ENCODE measurements at places on chromosomes 7 and 10. TPM values are rescaled to one million over a fixed set of nuclear protein-coding genes. Genes with fewer than 3 reads are reported as not detected.

DNA sequence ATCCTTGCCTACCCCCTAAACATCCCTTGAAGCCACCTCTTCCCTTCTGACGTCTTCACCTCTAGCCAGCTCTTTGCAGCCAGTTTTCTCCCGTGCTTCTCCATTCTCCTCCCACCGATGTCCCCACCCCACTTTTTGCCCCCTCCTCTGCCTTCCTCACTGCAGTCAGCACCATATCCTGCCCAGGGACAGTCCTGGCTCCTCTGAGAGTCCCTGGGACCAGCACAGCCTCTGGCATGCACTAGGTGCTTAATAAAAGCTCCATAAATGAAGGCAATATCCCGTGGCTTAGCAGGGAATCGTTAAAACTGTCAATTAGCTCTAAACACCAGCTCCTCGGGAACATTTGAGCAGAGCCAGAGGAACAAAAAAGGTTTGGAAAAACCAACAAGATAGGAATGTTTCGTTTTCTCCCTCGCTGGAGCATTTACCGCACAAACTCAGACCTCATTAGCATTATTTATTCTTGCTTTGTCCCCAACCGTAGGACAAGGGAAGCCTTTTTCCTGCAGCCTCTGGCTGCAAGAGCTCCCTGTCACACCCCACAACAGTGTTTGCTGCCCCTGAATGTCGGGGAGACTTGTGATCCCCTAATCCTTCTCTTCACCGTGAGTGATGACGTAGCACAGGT, 16.1 kb downstream of the MYL10 start:
- no peak for DNase-seq

- no peak for DNase-seq
These were observed 116.0 kb upstream of the HABP2 start for GRCh38 chr10:113436851-113437250.

DNA sequence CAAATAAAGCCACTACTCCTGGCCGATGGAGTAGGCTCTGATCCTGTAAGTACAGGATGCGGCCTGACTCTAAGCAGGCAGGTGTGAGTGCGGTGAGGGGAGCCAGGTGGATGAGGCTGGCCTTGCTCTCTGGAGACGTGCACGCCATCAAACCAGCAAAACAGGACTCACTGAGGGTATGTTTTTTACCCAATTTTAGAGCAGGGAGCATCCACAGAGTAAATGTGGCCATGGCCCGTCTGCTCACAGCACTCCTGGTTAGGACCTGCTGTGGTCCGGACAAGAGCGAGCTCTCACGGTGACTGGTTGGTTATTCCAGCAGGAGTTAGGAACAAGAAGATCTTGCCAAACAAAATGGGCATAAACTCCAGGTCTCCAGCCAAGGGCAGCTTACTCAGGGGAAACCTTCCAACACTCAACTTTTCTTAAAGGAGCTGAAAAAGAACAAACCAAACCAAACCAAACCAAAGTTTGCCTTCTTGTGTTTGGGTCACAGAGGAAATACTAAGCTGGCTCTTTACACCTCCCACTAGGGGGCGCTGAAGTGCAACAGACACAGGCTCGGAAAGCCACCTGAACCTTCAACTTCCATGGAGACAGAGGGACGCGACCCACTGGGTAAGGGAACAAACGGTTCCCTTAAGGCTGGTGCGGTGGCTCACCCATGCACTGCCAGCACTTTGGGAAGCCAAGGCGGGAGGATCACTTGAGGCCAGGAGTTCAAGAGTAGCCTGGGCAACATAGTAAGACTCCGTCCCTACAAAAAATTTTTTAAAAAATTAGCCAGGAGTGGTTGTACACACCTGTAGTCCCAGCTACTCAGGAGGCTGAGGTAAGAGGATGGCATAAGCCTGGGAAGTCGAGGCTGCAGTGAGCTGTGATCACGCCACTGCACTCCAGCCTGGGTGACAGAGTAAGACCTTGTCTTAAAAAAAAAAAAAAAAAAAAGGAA, 122.4 kb downstream of the CLEC2L start:
- DNase-seq, result peak; percentile 89

DNA sequence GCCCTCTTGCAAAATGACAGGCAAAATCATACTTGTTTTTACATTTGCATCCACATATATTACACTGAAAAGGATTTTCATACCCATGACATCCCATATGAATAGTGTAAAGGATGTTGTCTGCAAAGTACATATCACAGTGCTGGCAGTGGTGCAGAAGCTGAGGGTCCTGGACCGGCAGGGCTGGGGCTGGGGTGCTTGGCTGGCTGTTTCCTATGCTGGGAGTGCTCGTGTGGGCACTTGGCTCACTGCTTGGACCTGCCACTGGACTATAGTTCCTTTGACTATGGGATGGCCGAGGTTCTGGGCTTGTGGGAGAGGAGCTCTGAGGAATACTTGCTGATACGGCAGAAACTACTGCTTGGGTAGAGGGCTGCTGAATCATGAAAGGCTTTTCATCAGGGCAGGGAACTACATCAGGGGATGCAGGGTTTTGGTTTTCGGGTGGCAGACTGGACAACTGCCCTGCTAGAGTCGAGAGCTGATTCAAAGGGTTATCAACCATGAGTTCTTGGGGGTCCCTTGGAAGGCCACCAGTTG, 13.7 kb downstream of the PSTK start:
- DNase-seq, result no peak

DNA sequence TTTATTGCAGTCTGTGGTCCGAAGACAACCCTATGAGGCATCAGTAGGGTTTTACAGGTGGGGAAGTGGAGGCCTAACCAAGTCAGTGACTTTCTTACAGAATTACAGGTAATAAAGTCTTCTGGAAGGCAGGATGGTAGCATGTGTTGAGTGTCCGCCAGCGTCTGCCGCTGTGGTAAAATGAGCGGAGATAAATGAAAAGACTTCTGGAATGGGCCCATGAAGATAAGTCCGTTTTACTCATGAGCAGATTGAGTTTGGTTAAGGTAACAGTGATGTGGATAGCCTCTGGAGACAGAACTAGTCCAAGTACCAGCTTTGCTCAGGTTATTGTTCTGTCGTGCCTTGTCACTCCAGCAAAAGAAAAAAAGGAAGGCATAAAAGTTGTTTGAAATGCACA, 966 bp downstream of the FBH1 start:
- DNase-seq, result no peak

DNA sequence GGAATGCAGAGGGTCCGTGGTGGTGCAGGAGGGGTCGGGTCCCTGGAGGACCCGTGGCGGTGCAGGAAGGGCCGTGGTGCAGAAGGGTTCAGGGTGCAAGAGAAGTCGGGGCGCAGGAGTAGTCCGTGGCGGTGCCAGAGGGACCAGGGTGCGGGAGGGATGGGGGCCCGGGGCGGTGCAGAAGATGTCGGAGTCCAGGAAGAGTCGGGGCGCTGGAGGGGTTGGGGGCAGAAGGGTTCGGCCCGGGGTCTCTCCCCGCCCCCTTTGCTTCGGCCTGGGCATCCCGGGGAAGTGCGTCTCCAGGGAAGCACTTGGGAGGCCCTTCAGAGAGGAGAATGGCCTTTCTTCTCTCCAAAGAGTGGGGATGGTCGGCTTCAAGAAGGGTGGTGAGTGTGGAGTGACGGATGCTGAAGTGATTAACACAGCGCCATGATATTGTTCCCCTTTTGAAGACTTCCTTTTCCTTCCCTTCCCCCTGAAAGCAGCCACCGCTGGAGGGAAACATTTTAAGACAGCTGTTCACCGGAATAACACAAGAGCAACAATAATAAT, 997 bp downstream of the WDR37 start:
- DNase-seq, result no peak

DNA sequence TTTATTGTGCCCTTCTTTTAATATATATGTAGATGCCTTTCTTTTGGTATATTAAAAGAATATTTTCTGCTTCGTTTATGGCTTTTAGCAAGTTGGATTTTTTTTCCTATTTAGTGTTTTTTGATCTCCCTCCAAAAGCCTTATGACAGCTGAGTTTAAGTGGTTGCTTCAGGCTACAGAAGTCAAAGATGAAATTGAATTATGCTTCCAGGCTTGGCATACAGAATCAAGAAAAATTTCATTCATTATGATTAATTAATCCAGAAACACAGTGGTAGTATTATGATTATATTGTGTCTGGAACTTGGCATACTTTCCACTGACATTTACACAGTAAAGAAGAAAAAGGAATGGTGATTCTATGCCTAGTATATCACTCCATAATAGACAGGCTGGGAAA, 63.8 kb upstream of the SEM1 start:
- no peak for DNase-seq

DNA sequence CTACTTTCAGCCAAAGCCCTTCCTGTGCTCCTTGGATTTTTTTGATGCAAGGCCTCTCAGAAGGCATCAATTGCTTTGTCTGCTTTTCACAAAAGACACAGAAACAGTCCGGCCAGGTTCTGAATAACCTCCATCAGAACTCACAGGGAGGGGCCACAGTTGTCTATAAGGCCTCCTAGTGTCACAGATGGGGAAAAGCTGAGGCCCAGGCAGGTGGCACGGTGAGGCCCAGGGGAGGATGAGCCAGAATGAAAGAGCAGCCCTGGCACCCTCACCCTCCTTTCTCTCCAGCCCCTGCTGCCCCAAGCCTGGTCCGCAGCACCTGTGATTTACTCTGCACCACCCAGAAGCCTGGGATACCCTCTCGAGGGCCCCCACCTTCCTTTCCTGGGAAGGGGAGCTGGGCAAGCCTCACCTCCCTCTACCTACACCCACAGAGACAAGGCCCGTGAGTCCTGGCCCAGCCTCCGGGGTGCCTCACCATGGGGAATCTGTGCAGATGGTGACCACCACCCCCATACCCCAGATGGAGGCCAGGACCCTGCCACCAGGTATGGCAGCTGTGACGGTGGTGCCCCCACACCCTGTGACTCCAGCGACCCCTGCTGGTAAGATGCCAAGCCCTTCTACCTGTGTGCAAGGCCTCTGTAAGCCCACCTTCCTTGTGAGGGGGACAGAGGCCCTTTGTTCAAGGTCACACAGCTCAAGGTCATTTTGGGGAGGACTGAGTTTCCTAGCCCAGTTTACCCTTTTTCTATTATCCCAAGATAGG, 26.2 kb upstream of the ZNF467 start:
- DNase-seq, result peak; percentile 56

DNA sequence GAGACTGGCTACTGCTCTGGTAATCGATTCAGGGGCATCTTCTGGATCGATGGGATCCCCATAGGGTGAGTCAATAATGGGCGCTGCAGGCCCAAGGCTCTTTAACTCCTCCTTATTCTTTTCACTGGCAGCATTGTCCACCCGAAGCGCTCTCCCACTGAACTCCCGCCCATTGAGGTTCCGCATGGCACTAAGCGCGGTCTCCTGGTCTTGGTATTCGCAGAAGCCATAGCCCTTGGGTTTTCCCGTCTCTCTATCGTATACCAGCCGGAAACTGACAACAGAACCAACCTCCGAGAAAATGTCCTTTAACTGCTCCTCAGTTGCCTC, 285 bp downstream of the CSTF2T start:
- no peak for DNase-seq

DNA sequence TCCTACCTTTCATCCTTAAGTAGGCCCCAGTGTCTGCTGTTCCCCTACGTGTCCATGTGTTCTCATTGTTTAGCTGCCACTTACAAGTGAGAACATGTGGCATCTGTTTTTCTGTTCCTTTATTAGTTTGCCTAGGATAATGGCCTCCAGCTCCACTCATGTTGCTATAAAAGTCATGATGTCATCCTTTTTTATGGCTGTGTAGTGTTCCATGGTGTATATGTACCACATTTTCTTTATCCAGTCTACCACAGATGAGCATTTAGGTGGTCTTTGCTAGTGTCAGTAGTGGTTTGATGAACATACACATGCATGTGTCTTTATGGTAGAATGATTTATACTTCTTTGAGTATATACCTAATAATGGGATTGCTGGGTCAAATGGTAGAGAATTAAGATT, 146.2 kb upstream of the SLC26A5 start:
- no peak for DNase-seq

GRCh38 chr10:103712898-103713498, 142.4 kb downstream of the SH3PXD2A start:
- DNase-seq, result peak; percentile 88

DNA sequence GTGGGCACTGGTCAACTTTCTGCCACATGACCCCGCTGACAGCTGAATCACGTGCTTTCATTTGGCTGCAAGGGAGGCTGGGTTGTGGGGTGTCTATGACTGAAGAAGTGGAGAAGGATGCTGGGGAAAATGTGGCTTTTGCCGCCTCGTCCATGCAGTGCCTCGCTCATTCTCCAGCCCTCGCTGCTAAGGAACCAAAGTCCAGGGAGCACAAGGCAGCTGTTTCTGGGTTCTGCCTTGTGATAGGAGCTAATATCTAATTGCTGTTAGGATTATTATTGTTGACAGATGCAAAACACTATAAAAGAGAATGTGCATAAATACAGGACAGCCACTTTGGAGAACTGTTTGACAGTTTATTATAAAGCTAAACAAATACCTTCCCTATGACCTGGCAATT, 4.9 kb upstream of the CAMK2B start:
- no peak for DNase-seq

DNA sequence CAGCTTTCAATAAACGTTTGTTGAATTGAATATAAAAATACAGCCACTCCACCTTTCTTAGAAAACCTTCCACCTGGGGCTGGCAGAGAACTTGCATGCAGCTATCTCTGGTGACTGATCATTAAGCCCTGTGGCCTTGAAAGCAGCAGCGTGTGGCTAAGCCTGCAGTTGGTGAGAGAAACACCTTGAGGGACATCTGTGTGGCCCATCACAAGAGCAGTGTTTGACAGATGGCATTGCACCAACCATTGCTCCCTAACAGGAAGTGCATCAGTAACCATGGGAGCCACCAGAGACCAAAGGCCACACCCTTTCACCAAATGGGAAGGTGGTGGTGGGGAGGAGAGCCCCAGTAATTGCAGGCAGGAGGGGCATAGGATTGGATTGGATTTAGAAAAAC, 22.4 kb downstream of the RHOBTB1 start:
- DNase-seq, result no peak

DNA sequence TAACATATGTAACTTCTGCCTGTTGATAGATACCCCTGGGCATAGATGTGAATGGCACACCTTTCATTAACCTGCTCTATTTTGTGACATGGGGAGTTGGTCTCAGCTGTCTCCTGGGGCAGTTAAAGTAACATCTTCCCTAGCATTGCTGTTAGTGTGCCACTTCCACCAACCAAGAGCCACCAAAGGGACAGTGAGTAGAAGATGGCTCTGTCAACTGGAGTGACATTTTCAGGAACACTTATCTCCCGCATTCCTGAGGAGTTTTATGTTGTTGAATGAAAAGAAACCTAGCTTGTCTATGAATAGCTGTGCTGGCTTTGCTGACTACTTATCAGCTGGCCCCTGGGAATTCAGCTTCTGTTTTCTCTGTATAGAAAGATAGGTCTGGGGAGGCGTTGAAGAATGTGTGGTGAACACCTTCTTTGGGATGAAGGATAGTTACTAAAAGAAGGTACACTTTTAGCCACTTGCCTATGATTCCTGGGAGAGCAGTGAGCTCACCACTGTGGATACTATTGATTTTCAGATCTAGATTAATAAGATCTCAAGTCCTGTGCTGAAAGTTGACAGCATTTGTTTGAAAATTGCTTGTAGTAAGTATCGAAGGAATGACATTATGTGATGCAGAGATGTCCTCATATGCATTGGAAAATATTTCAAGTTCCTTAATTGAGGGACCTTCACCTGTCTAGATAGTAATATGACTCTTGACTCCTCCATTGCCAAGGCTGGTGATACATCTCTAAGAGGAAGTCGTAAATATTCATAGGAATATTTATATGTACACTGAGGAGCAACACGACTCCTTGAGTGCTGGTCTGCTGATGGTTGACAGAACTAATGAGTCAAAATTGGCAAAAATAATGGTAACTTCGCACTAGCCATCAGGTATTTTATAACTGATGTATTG, 7.6 kb downstream of the STARD3NL start:
- no peak for DNase-seq

TACR2 gene
- polyA plus RNA-seq, result not detected

LMTK2 gene
- polyA plus RNA-seq, result 1.7 TPM

OR2A7 gene
- not detected for polyA plus RNA-seq
